ENCODE measurements at places on chromosomes 5 and 9. TPM values are rescaled to one million over a fixed set of nuclear protein-coding genes. Genes with fewer than 3 reads are reported as not detected.

Gene IL13
- not detected for total RNA-seq

Gene GZMA
- 2.6 TPM for total RNA-seq

Gene PTPN3
- total RNA-seq, result 1.1 TPM

Gene SAXO1
- 0.10 TPM for total RNA-seq

Gene IL11RA
- 22.2 TPM for total RNA-seq

Gene AGPAT2
- total RNA-seq, result 38.0 TPM

Gene TAS2R1
- total RNA-seq, result not detected

Data from astrocyte (in vitro differentiated cells and primary cell).